ENCODE measurements at places on chromosomes 4 and X. TPM values are rescaled to one million over a fixed set of nuclear protein-coding genes. Genes with fewer than 3 reads are reported as not detected.
A peak's percentile ranks its signal among the peaks of the same experiment; 100 is the strongest.

GRCh38 chr4:127069675-127070074 is 563.1 kb upstream of the INTU start:
- DNase-seq, result no peak

DNA sequence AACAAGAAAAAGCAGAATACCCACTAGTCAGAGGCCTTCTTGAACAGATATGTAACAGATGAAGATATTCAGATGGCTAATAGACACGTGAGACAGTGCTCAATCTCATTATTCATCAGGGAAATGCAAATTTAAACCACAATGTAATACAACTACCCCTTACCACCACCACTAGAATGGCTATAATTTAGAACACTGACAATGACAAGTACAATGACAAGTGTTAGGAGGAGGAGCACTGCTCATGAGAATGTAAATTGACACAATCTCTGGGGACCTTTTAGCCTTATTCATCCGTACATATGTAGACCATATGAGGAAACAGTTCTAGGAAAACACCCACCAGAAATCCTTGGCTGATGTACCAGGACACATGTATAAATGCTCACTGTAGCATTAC is 13.1 kb downstream of the ZNF81 start:
- no peak for DNase-seq

GRCh38 chr4:127441571-127441970 is 191.2 kb upstream of the INTU start:
- DNase-seq, result no peak

DNA sequence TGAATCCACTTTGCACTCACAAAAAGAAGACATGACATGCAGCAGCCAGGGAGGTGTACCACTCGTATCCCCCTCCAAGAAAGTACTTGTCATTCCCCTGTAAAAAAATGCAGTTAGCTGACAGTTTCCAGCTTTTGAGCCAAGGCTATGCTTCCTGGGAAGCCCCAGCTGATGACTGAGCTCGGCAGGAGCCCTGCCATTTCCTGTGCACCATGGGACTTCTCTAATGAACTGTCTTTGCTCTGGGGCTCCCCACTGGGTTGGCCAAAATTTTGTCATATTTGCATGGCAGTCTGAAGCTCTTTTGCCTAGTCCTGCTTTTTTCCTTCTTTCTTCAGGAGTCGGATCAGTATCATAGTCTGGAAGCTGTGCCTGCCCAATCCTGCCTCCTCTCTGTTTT is 104.5 kb upstream of the MAOA start:
- no peak for DNase-seq

DNA sequence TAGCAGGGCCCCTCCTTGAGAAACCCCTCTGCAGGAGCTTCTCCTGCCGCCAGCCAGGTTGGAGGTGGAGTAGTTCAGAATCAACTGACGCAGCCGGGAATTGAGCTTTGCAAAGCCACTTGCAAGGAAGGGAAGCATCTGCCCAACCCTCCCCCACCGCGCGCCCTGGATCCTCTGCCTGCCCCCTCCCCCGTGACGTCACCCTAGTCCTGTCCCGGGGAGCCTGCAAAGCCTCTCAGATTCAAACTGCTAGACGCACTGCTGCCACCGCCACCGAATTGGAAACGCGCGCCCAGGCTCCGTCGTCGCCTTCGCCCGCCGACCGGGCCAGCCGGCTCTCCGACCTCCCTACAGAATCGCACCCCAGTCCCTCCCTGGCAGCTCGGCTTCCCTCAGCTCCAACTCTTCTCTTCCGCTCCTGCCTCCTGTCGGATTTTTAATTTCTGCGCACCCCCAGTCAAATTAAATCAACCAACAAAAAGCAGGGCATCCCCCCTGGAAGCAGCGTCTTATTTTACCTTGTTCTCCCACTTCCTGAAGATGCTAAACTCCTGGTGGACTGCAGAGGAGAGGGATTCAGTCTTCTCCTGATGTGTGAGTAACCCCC is 3.8 kb downstream of the SLITRK2 start:
- DNase-seq, result peak; percentile 37

The ANXA10 gene
- 0.24 TPM for polyA plus RNA-seq
